Activated CD8-positive, alpha-beta memory T cell treated with anti-CD3 and anti-CD28 coated beads for 1 hour (primary cell): ENCODE measurements at places on chromosomes 12 and 14.

DNA sequence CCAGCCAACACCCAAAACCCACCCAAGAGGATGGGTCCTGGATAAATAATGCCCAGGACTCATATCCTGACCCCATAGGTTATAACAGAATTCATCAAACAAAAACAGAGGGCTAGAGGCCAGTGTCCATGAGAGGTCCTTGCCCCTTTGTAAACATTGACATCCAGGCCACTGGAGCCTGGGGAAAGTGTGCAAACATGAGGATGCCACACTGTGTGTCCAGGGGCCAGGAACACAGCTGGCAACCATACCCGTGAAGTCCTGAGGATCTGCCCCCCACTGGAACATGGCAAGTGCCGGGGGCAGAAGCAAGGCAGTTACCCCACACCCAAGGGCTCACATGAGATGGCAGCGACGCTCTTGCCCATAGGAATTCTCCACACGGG lies 4.2 kb upstream of the KMT2D start:
- no peak for DNase-seq

DNA sequence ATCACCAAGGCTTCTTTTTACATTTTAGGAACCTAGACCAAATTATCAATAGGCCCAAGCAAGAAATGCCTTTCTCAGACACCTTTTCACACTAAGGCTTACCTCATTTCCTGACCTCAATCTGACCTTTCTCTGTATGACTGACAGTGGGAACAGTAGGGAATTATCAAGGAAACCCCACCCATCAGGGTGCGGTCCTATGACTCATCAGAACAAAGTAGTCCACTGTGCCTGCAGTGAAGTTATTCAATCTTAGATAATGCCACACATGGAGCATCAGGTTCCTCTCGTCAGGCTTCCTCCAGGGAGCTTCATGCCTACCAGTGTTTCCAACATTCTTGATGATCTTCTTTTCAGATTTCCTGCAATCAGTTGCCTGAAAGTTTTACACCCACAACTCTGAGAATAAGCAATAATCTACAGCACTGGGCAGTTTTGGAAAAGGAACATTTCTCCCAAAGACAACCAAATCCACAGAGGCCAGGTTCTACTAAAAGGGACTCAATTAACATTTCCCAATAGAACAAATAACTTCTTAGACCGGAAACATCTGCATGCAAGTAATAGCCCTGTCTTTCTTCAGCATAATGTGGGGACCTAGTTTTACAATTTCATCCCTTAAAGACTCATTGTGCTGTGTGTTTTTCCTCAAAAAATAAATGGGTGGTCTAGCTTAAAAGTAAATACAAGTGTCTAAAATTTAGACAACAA lies 35.9 kb upstream of the TMTC2 start:
- DNase-seq: no peak

GRCh38 chr12:117042171-117042842 lies 56.9 kb downstream of the TESC start:
- no peak for DNase-seq

- DNase-seq: no peak
These were observed 13.4 kb downstream of the ATXN2 start for GRCh38 chr12:111585690-111586089.

DNA sequence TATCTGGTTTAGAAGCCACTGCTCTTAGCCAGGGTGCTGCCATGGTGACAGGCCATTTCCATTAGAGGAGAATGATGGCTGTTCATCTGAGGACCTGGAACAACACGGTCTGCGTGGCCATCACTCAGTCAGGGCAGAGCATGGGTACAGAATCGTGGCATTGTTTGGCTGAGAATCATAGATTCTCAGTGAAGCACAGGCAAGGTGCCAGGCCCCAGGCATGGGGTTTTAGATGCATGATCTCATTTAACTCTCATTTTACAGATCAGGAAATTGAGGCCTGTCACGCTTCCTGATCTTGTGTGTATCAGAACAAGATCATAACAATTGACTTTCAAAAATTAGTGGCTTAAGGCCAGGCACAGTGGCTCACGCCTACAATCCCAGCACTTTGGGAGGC lies 26.8 kb upstream of the IRF2BPL start:
- no peak for DNase-seq

- no peak for DNase-seq
These were observed 1543.5 kb downstream of the AACS start for GRCh38 chr12:126608607-126609175.

DNA sequence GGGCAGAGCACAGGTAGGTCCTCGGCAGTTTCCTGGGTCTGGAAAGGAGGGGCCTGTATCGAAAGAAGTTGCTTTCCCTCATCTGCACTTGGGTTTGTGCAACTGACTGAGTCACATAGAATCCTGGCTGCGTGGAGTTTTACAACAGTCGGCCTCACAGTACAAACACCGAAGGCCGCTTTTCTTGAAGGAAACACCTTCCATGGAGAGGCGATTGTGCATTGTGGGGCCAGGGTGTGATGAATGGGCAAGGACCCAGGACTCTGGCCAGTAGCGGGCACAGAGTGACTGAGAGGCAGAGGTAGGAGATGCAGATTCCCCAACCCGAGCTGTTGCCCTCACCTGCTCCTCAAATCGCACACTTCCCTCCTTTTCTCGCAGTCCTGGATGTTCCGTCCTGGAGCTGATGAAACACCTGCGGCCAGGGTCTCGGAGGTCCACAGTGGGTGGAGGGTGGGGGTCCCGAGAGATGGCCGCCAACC lies 7.7 kb downstream of the CCND2 start:
- no peak for DNase-seq

DNA sequence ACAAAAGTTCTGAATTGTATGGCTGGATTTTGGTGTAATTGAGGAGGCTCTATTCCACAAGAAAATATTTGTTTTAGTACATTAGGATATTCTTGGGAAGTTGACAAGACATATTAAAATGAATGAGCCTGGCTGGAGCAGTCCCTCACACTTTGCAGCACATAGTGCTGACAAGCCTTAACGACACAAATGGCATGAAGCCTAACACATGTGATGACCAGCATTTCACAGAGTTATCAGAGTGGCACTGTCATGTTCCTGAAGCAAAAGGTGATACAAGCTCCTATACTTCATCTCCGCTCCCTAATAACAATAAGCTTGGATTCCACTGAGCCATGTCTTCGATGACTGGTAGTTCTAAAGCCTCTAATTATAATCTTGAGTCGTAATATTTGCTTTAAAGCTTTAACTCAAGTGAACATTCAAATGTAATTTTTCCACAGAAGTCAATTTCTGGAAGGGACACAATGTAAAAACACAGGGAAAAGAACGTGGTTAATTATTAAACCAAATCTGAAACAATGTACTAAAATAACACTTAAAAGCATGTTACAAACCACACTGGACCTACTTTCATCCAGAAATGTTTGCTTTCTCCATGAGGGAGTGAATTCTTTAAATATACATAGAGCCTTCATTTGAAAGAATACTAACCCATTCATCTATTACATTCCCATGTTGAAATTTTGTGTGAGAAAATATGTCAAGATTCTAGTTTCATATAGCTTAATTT lies 49.6 kb downstream of the GRIP1 start:
- no peak for DNase-seq

DNA sequence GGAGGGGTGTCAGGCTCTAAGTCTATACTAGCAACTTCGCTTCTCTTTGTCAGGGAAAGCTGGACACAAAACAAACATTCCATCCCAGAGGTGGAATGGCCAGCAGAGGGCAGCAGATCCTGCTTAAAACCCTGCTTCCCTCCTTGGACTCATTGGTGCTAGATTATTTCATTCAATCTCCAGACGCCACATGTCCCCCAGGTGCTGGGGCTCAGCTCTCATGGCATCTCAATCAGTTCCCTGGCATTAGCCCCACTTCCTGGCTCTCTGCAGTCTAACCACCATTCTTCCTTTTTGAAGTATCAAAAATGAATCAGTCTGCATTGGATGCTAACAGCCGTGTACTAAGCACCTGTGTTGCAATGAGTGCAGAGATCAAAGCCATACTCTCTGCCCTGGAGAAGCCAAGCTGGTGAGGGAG lies 8.1 kb upstream of the PPP1R1A start:
- DNase-seq: peak; percentile 34

- peak; percentile 57 for DNase-seq
These were observed 16.4 kb upstream of the ESPL1 start for GRCh38 chr12:53251477-53252348.

GRCh38 chr12:67721248-67721647 lies 72.7 kb downstream of the DYRK2 start:
- DNase-seq: no peak

DNA sequence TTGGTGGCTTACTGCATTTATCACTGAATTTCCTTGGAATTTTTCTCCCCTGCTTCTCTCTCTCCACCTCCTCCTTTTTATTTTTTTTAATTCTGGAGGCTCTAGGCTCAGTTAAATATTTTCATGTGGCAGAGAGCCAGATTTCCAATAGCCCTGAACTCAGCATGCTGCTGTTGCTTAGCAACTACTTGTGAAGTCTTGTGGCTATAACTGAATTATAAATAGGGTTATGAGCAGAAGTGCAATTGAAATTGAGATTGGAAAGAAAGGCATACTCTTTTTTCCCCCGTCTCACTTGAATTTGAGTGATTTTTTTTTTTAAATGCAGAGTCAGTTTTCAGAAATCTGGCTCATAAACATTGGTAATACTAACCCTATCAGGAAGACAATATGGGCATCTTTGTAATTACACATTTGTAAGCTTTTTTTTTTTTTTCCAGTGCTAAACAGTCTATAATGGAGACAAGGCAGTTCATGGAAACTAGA lies 38.3 kb downstream of the ATF7IP start:
- no peak for DNase-seq

DNA sequence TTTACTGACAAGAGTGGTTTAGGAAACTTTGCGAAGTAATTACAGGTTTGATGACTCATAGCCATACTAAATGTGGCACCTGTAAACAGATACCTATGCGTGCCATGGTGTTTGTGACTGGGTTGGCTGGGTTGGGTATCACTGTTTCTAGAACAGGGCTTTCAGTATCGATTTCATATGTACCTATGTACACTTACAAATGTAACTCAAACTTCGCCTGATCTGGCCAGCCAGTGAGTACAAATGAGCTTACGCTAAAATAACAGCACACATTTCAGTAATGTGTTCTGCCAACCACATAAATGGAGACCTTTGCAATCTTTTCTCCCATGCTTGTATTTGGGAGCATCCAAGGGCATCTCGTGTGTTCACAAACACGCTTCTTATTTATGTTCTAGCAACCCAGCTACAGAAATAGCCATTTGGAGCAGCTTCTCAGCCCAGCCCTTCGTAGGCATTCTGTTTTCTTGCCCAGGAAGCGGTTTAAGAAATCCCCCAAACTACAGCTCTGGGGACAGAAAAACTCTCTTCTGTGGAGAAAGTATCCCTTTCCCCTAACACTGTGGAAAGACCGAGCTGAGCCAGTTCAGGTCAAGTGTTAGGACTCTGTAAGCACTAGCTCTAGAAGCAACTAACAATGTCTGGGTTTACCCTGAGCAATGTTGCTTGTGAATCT lies 42.3 kb upstream of the MDM1 start:
- DNase-seq: peak; percentile 11

DNA sequence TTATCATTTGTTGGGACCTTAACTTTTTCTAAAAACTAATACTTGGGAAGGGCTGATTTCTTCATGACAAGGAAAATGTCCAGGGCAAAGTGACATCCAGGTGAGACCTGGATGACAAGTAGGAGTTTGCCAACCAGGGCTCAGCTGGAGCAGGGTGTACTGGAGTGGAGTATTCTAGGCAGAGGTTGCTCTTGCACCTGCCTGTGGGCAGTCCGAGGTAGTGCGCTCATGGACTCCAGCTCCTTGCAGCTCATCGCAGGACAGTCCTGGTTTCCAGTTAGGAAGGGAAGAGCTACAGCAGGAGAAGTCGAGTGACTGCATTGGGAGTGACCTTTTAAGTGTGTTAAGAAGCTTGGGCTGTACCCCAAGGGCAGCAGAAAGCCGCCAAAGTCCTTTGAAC lies 175.9 kb downstream of the PELI2 start:
- DNase-seq: no peak
